ENCODE measurements at places on chromosomes 7 and 10.

DNA sequence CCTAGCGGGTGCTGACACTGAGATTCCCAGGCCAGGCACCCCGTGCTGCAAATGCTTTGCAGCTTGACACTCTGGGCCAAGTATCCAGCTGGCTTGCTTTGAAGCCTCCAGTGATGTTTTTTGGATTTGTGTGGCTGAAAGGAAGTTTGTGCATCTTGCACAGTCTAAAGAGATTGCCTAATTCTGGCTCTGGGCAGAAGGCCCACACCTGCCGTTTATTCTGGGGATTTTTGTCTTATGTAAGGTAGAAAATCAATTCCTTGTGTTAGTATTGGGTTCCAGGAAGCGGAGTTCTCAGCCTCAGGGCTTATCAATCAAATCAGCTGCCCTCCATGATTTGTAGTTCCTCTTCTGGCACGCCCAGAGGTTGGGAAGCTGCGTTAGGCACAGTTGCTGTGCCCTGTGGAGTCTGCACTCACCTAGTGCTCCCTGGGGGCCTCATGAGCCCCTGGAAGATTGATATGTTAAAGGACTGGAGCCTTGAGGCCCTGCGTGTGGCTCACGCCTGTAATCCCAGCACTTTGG lies 8.4 kb upstream of the PURB start:
- no peak for DNase-seq

- no peak for DNase-seq
Observed at GRCh38 chr7:3008386-3008785, 35.3 kb downstream of the CARD11 start.

DNA sequence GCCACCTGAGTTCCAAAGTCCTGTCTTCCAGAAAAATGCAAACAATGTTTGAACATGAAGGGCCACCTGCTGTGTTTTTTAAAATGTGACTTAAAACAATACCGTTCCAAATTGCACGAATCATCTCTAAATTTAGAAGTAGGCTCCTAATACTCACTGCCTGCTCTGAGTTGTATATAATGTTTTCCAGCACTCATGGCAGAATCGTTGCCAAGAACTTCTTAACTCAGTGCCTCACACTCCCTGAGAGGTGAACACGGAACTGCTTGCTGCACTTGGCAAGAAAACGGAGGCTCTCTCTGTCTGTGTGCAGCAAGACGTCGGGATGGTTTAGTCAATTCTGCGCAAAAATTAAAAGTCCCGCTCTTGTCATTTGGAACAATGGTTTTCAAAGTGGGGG lies 757.3 kb upstream of the AUTS2 start:
- DNase-seq, result no peak

DNA sequence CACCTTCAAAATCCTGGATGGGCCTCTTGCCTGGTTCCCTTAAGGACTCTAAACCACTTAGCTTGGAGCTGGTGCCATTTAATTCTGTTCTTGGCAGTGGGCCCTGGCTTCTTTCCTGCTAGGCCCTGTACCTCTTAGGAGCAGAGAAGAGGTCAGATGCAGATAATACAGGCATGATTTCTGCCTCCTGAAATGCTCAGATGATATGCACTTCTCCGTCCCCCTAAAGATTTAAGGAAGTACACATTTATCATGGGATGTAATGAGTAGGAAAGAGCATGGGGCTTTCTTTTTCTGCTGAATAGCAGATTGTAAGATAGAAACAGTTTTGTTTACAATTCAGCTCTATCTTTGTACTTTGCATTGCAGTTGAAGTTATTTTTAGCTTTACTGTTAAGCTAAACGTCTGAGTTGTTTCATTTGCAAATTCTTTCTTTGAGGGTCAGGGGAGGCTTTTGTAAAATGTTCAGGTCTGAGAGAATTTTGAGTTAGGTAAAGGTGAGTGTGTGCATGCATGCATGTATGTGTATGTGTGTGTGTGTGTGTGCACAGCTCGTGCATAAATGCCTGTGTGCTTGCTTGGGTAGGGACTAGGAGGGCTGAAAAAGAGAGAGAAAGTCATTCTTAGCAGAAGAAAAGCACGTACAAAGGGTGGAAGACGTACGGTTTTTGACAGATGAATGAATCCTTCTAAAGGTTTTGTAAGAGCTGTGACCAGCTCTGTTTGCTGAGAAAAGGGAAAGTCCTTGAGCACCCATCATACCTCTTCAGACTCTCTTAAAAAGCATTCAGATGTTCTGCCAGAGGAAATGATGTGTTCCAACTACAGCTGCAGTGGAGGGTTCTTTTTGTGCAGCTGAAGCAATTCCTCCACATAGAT lies 364.2 kb downstream of the AUTS2 start:
- DNase-seq, result no peak

GRCh38 chr7:69773535-69774225 lies 175.4 kb downstream of the AUTS2 start:
- DNase-seq, result no peak

DNA sequence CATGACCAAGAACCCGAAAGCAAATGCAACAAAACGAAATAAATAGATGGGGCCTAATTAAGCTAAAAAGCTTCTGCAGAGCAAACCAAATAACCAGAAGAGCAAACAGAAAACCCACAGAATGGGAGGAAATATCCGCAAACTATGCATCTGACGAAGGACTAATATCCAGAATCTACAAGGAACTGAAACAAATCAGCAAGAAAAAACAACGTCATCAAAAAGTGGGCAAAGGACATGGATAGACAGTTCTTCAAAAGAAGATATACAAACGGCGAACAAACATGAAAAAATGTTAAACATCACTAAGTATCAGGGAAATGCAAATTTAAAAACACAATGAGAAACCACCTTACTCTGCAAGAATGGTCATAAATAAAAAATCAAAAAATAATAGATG lies 35.3 kb upstream of the CACUL1 start:
- no peak for DNase-seq

GRCh38 chr10:130471486-130471885 lies 335.3 kb downstream of the GLRX3 start:
- no peak for DNase-seq

DNA sequence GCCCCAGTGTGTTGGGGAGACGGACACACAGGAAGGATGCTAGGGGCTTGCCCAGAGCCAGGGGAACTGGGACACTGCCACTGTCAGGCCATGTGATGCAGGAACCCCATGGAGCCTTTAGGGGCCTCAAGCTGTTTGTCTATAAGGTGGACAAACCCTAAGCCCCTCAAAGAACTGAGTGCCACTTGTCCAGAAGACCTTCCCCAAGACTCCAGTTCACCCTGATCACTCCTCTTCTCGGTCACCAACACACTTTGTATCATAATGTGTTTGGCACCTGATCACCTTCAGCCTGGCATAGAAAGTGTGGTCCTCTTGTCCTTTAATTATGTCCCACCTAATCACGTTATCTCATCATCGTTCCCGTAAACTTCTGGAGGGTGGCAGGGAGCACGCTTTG lies 700 bp downstream of the H2BK1 start:
- no peak for DNase-seq

DNA sequence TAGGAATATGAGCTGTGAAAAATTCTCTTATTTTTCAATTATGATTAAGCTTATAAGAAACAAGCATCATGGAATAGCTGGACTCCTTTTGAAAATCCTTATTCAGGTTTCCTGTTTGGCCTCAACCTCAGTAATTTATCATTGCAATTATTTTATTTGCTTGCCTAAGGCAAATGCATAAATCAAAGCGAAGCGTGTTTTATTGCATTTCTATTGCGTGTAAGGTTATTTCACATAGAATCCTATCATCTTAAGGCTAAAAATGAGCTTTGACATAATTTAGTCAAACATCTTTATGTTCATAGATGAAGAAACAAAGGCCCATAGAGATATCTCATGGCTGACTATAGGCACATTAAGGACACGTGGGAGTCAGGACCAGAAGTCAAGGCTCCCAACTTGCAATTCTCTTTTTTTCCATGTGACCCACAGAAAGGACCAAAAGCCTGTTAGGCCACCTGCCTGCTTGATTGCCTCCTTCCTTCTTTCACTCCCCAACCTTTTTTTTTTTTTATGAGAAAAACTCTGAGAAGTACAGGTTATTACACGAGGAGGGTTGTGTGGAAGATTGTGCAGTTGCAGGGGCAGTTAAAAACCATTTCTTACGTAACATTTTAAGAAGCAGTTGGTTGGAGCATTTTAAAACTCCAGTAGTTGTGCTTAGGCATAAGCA lies 261.0 kb downstream of the HDAC9 start:
- DNase-seq, result no peak

DNA sequence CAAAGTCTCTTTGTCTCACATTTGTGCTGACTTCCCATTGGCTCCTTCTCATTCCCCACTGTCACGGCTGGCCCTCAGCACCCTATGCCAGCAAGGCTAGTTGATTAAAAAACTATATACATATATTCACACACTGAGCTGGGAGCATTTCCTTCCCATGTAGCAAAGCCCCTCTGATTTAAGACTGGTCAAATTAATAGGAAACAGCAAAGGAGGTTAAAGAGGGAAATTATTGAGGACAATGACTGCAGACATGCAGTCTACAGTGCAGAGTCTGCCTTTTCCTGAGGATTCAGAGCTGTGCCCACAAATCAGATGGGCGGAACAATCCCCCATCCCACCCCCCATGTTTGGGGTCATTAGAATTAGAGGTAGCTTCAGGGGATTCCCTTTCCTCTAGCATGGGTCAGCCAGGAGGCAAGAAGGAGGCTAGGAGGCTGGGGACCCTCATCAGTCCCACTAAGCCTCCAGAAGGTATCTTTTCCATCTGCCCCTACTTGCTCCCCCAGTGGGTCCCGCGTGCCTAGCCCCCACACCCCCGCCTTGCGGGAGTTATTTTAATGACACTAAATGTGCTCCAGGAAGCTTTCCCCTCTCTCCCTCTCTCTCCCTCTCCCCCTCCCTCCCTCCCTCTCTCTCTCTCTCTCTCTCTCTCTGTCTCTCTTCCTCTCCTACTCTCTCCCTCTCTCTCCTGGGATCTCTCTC lies 9.8 kb upstream of the DLX6 start:
- no peak for DNase-seq

GRCh38 chr10:8149991-8150390 lies 95.5 kb downstream of the GATA3 start:
- DNase-seq, result no peak

DNA sequence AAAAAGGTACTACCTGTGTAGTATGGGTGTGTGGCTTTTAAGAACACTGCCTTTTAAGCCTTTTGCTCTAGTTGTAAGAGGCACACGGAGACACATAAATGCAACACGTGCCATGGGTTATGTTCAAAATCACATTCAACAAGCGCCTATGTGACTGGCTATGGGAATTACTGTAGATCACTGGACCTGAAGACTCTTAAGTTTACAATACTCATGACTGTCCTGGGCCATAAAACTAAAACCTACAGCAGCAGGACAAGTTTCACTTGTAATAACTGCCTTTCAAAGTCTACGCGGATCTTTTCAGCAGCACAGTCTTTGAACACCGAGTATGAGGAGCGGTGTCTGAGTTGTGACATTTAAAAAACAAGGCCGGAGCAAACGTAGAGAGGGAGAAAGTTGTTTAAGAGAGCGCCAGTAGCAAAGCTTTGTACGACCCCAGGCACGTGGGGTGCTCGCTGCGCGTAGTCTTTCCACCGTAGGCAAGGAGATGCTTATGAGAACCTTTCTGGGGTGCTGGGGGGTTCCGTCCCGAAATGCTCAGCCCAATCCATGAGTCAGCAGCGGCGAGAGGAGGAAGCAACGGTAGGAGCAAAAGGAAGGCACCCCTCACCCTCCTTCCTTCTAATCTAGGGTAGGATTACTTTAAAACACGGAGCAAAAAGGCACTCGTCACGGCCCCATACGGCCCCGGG lies 662 bp downstream of the DNAJC2 start:
- DNase-seq, result no peak

DNA sequence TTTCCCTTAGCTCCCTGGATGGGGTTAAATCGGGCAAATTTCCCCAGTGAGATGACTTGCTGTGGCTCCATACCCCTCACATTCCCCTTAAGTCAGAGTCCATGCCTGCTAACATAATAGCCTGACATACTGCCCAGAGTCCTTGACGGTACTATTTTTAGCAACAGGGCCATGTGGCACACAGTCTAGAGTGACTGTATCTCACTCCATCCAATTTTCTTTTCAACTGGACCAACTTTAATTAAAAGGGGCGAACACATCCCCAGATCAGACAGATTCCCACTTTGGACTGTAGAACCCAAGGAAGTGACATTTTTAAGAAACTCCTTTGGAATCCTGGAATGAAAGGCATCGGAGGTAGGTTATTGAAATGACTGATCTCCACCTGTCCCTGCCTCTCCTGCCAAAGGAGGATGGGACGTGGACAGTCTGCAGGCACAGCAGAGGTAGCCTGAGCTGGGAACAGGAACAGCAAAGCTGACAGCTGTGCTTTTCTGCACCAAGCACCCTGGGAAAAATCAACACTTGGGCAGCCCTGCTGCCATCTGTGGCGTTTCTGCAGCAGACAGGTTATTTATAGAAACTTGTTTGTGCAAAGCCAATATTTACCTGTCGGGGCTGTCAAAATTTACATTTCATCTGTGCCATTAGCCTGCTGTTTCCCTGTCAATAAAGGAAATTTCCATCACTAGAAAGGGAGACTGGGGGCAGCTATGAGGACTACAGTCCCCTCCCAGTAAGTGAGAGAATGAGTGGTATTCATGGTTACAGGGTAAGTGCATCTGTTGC lies 221.5 kb upstream of the AOAH start:
- DNase-seq, result no peak

GRCh38 chr10:11036424-11037011 lies 18.8 kb downstream of the CELF2 start:
- no peak for DNase-seq

- DNase-seq, result no peak
Observed at GRCh38 chr7:91722831-91723230, 157.7 kb downstream of the MTERF1 start.

DNA sequence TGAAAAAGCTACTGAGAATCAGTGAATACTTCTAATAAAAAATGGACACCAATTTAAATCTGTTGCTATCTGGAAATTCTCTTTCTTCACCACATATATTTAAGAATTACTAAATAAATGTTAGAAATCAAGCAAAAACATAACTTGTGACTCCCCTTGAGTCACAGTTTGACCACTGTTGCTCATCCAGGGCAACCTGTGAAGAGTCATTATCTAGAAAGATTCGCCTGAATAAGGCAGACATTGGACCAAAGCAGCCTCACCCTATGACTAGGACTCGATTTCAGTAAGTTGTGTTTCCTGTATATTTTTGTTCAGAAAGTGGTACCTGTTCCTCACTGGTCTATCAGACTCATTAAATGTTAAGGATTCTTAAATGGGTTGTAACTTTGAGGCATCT lies 572.4 kb downstream of the ATRNL1 start:
- DNase-seq, result no peak

GRCh38 chr7:12637819-12638592 lies 49.4 kb upstream of the ARL4A start:
- peak; percentile 16 for DNase-seq

DNA sequence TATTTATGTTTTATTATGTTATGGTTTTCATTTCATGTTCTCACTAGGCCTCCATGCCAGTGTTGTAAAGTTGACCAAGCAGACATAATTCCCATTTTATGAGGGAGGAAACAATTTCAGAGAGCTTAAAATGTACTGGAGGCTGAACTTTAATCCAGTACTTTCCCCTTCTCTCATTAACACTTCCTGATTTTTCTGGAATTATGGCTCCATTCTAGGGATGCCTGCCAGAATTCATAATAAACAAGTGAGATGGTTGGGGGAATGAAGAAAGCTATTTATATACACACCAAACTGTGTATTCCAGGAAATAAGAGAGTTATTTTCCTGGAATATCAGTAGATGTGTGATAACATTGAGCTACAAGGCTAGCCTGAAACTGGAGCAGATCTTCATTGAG lies 6.9 kb downstream of the TMEM236 start:
- DNase-seq, result no peak

- no peak for DNase-seq
Observed at GRCh38 chr7:131302446-131302845, 25.2 kb upstream of the MKLN1 start.
